Amniotic epithelial cell (primary cell): ENCODE measurements at places on chromosomes 6 and 20.

DNA sequence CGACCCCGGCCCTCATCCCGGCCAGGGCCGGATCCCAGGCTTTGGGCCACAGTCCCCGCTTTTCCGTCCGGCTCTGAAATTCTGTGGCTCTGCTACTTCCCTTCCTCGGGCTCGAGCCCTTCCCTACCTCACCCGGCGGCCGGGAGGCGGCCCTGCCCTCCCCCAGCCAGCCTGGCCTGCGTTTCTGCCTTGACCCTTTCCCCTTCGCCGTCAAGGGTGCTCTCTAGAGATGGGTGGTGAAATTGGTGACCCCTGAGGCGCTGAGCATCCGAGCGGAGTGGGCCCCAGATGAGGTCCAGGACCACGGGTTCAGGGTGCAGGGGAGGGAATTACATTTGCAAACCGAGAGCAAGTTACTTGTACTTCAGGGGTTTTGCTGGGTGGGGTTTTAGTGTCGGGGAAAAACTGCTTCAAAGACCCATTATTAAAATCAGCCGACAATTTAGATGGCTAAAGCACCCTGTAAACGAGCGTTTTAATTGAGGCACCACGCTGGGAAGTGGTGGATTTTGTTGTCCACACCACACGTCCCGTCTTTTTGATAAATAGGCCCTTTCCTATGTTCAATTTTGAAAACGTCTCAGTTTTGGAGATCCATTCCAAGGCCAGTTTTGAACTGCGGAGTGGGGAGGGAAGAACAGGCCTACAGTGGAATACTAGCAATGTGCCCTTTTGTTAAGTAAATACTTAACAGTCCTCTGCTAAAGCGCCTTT is 9.9 kb downstream of the TFAP2A start:
- no peak for DNase-seq

DNA sequence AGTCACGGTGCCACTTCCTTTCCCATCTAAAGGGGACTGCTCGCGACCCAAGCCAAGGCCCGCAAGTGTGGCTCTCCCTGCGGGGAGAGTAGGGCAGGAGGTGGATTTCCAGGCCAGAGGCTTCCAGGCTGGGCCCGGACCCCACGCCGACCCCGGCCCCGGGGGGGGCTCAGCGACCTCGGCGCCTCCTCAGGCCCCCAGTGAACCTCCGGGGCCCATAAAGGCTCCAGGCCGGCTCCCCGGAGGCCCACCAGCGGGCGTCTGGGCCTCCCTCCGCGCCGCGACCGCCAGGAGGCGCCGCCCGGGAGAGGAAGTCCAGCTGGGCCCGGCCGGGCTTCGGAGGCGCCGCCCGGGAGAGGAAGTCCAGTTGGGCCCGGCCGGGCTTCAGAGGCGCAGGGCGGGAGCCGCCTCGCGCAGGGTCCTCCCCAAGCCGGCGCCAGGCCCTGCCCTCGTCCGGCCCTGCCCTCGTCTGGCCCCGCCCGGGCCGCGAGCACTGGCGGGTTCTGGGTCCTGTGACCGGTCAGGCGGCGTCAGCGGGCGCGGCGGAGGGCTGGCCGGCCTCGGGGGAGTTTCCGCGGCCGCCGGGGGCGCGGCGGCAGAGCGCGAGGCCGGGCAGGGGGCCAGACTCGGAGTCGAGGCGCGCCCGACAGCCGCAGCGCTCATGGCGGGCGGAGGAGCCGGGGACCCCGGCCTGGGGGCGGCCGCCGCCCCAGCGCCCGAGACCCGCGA is at the start of gene RAB32:
Gene RAB32 (plus strand): TSS at position 623 of the 729 bp plus-strand sequence. CDS start 39 bp downstream, at position 662.
- peak; percentile 92 for DNase-seq

DNA sequence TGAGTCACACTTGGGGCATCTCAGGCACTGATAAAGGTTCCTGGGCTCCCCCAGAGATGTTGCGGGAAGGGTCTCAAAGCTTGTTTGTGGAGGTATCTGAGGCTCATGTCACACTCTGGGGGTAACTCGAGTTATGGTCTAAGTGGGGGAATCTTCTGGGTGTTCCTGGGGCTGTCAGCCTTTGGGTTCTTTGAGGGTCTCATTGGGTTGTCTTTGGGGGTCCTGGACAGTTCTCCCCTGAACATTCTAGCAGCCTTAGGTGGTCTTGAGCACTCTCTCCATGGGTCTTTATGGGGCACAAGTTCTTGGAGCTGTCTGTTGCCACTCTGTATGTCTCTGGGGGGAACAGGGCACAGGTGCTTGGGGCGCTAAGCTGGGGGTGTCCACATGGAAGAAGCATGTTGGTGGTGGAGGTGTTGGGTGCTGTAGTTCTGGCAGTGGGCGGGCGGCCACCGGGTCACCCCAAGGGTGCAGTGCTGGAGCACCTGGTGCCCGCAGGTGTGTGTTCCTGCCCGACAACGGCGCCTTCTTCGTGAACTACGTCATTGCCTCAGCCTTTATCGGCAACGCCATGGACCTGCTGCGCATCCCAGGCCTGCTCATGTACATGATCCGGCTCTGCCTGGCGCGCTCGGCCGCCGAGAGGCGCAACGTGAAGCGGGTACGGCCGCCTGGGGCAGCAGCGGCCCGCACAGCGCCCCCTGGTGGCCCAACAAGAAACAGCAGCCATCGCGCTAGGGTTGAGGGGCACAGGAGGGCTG is 7.1 kb upstream of the CAPN11 start:
- peak; percentile 58 for DNase-seq

DNA sequence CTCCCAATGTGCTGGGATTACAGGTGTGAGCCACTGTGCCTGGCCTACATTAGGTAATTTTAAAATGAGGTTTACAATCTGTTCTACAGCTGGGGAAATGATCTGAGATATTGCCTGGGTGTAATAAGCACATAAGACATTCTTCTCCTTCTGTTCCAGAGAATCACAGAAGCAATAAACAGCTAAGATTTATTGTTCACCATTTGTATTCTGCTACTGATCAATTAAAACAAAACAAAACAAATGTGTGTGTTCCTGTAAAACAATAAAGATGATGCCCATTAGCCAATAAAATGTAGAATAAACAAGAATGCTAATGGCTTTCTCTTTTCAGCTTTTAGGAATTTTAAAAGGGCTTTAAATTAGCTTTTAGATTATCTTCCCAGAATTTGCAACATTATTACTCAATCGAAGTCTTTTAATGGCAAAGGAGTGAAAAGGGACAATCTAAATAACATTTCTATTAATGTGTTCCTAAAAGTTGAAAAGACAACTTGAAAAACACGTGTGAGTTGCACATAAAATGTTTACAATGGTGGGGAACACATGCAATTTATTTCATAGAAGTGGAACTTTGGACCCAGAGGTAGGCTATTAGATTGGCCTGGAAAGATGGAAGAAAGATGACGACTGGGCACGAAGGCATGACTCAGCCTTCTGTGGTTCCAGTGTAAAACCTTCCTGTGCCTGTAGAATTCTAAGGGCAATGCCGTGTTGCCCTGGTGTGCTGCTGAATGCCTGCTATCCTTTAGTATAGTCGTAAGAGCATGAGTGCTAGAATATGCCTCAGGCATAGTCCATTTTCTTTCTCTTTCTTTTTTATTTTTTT is 29.0 kb upstream of the DEK start:
- DNase-seq, result peak; percentile 55

GRCh38 chr6:140393665-140394540 is 1019.5 kb upstream of the CITED2 start:
- DNase-seq, result no peak

- DNase-seq, result peak; percentile 32
These were observed 39.5 kb downstream of the PKIB start for GRCh38 chr6:122649701-122650100.

GRCh38 chr6:122372647-122373046 is 26.8 kb upstream of the HSF2 start:
- DNase-seq, result peak; percentile 19

- no peak for DNase-seq
These were observed 215.2 kb downstream of the GRIK2 start for GRCh38 chr6:101608703-101609102.

- DNase-seq, result no peak
These were observed 23.5 kb upstream of the PDE7B start for GRCh38 chr6:135828021-135828420.

GRCh38 chr6:52340603-52340880 is 21.4 kb upstream of the PAQR8 start:
- DNase-seq, result no peak

DNA sequence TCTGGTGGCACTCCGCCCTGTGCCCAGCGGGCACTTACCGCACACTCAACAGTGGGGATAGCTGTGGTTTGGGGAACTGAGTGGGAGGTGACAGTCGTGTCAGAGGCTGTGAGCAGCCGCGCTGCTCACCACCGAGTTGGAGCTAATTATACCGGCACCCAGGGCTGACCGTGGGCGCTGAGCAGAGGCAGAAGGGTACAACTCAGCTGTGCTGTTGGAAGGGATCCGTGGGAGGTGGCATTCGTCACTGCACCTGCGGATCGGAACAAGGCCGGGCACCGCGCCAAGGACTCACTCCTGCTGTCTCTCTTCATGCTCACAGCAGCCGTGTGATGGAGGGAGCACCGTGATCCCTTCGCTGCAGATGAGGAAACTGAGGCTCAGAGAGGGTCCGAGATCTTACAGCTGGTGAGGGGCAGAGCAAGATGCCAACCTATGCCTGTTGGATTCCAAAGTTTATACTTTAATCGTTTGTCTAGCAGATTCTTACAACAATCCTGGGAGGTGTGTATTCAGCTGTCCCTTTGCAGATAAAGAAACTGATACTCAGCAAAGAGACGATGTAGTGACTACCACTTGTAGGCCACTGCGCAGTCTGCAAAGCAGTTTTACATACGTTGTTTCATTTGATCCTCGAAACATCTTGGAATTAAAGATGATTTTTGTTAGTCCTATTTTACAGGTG is 713 bp upstream of the ELMO2 start:
- DNase-seq, result no peak

DNA sequence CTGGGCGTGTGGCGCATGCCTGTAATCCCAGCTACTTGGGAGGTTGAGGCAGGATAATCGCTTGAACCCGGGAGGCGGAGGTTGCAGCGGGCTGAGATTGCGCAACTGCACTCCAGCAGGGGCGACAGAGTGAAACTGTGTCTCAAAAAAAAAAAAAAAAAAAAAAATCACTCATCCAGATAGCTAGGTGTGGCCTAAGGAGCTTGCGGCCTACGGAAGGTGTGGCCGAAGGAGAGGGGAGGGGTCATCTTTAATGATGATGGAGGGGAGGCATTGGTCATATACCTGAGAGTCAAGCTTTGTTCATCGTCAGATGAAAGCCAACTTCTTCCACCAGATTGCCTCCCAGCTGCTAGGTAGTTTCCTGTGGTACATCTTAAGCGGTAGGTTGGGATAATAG is 801 bp upstream of the PPARD start:
- DNase-seq, result no peak

DNA sequence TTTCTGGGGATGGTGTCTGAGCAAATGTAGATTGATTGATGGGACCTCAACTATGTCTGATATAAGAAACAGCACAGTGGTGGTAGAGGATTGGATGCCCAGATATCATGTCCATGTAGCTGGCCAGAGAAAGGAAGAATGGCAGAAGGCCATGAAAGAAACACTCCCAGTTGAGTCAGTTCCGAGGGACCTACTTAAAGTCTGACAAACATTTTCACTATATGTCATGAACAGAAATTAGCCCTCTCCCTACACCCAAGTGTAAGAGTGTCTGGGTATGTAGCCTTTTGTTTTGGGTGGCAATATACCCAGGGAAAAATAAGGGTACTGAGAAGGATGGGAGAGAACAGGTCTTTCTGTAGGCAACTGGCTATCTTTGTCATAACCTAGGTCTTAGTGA is 434.2 kb downstream of the BCKDHB start:
- no peak for DNase-seq

- DNase-seq, result no peak
These were observed 164.5 kb upstream of the CST7 start for GRCh38 chr20:24784607-24785006.

DNA sequence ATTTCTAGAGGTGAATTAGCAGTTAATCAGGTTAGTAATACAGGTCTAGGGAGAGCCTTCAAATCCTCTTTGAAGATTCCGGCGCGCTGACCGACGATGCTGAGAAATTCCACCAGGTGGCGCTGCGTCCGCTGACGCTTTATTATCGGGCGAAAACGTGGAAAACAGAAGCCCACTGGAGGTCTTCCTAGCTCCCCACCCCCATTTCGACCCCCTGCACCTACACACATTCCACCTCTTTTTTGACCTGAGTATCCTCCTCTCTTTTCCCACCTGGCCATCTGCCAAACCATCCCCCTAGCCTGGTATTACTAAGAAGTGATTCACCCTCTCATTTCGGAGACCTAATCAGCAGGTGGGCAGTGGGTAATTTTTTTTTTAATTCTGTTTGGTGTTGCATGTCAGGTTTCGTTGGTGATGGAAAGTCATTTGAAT is 65.4 kb upstream of the RIN2 start:
- peak; percentile 17 for DNase-seq

GRCh38 chr6:155426408-155426945 is 29.2 kb downstream of the NOX3 start:
- no peak for DNase-seq

GRCh38 chr20:20608641-20609040 is 103.8 kb downstream of the RALGAPA2 start:
- DNase-seq, result no peak

- DNase-seq, result peak; percentile 62
These were observed 422.7 kb downstream of the NKAIN2 start for GRCh38 chr6:124226396-124226795.

DNA sequence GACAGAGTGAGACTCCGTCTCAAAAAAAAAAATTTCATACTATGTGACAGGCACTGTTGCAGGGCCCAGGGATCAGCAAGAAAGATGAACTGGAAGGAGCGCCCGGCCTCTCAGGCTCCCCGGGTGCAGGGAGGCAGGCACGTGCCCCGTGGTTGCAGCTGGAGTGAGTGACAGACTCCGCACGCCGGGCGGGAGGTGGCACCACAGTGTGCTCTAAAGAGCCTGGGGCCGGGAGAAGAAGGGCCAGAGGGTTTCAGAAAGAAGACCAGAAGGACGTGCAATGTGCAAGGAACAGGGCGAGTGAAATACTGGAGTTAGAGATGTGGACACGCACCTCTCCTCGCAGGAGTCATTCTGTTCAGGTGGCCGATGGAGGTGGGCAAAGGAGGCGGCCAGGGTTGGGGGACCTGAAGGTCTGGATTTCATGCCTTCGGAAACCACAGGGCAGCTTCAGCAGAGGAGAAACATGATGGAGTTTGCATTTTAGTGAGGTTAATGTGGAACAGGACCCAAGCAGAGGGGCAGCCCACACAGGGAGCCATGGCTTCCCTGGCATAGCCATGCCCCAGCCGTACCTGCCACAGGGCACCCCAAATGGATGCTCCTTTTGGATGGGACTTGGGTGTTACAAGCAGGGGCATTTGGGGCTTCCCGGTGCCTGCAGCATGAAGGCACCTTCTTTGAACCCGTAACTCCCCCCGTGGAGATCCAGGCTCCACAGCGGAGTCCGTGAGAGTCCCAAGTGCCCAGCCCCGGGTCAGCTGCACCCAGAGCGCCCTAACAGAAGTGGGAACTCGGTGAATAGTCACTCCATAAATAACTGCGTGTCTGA is 226.2 kb downstream of the ERMARD start:
- DNase-seq, result no peak

DNA sequence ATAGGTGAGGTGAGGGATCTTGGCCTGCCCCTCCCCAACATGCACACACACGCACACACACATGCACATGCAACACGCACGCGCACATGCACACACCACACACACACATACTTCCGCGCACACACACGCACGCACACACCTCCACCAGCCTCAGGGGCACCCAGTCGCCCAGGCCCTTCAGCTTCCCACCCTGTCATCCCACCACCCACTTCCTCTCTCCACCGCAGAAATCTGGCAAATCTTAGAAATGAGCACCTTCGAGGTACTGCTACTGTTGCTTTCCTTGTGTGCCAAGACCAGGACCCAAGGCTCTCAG is 1.2 kb downstream of the SPDEF start:
- no peak for DNase-seq
